Spleen (tissue), 13 donors: ENCODE measurements at places on chromosomes 7 and 10. TPM values are rescaled to one million over a fixed set of nuclear protein-coding genes. Genes with fewer than 3 reads are reported as not detected.

DNA sequence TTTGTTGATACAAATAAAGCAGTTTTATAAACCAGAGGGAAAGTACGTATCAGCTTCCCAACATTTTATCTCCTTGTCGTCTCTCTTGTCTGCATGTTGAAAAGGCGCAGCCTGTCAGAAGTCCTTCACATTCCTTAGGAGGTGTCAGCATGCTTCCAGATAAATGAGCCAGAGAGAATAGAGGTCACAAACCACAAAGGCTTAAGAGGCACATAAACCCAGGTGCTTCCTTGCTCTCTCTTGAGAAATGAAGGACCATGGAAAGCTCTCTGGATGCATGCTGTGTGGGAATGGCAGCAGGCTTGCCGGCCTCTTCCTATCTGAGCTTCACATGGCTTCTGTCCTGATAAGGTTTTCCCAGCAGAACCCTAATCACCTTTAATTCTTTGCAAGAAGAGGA lies 448.5 kb downstream of the XPNPEP1 start:
- DNase-seq, result no peak

DNA sequence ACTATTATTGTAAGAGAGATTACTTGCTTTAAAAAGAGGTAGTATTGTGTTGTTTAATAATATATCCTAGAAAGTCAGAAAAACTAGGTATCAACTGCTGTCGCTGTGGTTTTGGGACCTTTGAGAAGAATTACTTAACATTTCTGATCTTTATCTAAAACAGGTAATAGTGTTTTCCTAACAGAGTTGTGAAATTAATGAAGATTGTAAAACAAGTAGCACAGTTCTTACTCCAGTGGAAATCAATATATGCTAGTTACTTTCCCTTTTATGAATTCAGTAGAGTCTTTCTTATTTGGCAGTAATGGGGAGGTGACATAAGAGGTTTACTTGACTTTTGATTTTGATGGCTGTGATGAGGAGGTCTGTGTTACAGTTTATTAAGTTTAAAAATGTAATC lies 58.1 kb downstream of the KIF20B start:
- DNase-seq, result no peak

DNA sequence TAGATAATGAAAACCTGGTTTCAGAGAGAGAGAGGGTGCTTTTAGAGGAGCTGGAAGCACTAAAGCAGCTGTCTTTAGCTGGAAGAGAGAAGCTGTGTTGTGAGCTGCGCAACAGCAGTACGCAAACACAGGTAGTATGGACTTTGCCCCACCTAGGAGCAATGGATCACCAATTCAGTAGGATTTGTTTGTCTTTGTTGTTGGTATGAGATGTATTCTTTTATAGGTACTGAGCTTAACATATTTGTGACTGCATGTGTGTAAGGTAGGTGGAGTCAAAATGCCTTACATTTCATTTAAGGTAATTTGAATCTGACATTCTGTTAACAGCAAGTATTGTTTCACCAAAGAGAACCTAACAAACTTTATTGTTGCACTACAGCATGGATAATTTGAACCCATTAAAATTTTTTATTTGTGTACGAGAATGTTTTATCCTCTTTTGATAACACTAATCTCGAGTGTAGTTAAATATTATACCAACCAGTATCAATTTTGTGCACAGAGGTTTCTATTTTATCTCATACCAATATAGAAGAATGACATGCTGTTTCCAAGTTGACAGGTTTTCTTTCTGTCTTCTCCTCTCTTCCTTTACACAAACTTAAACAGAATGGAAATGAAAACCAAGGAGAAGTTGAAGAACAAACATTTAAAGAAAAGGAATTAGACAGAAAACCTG lies 92.1 kb downstream of the CYP51A1 start:
- DNase-seq, result no peak

DNA sequence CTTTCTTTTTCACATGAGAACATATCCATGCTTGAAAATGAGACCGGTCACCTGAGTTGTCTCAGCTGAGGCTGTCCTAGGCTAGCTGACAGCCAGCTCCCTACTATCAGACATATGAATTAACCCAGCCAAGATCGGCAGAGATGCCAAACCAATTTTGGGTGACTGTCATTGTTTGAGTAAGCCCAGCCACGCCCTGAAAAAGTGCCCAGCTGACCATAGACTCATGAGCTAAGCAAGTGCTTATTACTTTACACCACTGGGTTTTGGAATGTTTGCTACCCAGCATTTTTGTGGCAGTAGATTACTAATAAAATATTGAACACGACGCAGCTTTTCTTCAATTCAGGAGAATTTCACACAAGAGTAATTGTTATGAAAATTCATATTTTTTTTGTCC lies 265.2 kb upstream of the LYZL1 start:
- no peak for DNase-seq

GRCh38 chr7:18770154-18770811 lies 274.7 kb downstream of the HDAC9 start:
- DNase-seq, result no peak

PAX2 gene
- not detected for total RNA-seq

- DNase-seq, result no peak
Observed at GRCh38 chr10:10498781-10499180, 518.9 kb upstream of the CELF2 start.

- no peak for DNase-seq
Observed at GRCh38 chr7:7889791-7890568, 78.6 kb upstream of the GLCCI1 start.
